ENCODE measurements at places on chromosomes 16 and 17.

DNA sequence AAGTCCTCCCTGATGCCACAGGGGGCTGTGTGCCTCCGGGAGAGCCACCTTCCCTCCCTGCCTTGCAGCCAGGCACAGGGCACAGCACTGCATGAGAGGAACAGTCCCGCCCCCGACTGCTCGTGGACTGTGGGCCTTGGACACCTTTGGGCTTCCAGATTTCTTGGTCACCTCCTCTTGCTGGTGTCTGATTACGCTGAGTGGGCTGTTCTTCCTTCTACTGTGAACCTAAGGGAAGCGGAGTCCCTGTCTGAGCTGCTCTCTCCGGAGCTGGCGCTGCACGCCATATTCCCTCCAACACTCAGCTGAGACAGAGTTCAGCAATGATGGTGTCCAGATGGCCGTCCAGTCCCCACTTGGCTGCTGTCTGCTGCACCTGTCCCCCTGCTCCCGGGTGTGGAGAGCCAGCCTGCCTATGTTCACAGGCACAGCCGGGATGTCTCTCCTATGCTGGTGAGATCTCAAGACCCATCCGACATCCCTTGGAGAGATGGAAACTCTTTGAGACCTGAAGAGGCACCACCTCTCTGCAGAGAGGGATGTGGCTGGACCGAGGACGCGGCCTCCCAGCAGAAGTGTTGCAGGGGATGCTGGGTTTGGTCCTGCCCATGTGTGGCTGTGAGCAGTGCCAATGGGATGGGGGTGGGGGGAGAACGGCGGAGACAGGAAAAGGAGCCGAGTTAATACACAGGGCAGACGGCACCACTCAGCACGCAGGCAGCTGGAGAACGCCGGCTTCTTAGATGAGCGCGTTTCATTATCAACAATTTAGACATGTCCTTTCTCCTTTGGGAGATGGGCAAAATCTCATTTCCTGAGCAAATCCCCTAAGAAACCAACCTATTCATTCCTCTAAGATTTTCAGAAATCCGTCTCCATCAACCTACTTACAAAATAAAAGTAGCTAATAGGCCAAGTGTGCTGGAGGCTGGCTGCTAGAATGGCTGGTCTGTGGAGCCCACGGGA is 171.9 kb downstream of the ENGASE start:
- no peak for DNase-seq

- no peak for DNase-seq
Observed at GRCh38 chr17:70050931-70051330, 24.1 kb upstream of the KCNJ16 start.

DNA sequence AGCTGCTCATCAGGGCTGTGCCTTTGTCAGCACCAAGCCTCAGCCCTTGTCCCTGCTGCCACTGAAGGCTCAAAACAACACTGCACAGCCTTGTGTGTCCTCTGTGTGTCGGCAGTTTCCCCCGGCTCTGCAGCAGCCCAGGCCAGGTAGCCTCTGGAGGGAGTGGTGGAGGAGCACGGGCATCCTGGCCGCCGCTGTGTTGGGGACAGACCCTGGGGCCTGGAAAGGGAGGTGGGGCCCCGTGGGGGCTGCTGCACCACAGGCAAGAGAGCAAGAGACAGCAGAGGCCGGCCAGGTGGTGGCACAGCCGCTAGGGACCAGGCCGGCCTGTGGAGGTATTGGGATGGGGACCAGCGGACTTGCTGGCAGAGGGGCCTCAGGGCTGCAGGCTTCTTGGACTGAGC is 96.9 kb upstream of the ZNF750 start:
- DNase-seq = no peak

GRCh38 chr17:69567130-69567529 is 152.6 kb downstream of the MAP2K6 start:
- DNase-seq = no peak

GRCh38 chr17:76382803-76383545 is 1.4 kb upstream of the SPHK1 start:
- DNase-seq = peak; percentile 70

- DNase-seq = no peak
Observed at GRCh38 chr17:39277110-39277509, 51.4 kb upstream of the STAC2 start.

DNA sequence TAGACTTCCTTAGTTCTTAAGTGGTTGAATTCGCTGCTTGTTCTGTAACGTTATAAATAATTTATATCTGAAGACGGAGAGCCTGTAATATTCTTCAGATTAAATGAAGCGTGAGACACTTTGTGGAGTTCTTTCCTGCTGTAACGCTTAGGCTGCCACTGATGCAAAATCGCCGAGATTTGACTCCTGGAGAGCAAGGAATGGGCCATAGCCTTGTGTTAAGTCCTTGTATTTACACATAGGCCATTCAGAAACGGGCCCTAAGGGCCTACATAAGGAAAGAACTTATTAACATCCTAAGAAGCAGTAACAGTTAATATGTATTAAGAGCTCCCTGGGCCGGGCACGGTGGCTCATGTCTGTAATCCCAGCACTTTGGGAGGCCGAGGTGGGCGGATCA is 936 bp downstream of the EMC6 start:
- DNase-seq = no peak

GRCh38 chr16:57049678-57050077 is 42.7 kb upstream of the CPNE2 start:
- no peak for DNase-seq

GRCh38 chr17:59839651-59840328 is 53.0 kb downstream of the TUBD1 start:
- peak; percentile 31 for DNase-seq

DNA sequence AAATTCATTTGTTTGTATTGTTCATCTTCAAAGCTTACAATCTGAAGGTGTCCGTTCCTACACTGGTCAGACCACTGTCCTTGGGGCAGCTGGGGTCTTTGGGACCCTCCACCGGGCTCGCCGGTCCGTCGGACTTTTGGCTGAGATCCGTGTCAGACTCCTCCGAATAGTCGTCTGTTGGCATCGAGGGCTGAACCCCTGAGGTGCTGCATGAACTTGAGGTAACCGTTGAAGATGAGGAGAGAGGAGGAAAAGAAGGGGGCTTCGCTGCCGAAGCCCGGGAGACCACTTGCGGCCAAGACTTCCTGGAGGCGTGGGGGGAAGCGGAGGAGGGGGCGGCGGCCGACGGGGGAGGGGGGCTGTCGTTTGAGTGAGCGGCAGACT is 260.8 kb downstream of the ZFHX3 start:
- DNase-seq = no peak

DNA sequence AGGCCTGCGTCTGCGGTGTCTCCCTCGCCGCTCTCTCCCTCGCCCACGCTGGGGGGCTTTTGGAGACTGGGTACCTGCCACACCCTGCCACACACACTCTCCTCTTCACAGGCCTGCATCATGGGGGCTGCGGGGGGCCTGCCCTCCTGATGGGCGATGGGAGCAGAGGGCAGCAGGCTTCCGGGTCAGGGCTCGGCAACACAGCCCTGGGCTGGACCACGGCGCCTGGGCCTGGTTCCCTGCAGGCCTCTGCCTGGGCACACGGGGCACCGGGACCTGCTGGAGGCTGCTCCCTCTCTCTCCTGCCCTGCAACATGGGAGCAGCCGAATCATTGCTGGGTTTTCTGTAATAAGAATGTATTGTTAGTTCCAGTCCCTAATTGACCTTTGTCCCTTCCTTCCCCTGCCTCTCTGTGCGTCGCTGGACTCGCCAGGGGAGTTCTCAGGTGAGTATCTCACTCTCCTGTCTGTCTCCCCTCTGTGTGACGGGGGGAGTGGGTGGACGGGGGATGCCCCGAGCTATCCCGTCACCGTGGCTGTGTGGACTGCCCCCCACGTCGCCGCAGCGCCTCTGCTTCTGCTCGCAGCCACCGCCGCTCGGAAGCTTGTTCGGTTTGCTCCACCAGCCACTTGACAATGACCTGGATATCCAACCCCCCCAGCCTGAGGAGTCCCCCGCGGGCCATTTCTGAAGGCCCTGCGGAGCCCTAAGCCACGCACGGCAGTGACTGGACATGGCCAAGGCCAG is 13.5 kb downstream of the NME3 start:
- no peak for DNase-seq

- DNase-seq = no peak
Observed at GRCh38 chr16:79698341-79698753, 97.8 kb upstream of the MAF start.

DNA sequence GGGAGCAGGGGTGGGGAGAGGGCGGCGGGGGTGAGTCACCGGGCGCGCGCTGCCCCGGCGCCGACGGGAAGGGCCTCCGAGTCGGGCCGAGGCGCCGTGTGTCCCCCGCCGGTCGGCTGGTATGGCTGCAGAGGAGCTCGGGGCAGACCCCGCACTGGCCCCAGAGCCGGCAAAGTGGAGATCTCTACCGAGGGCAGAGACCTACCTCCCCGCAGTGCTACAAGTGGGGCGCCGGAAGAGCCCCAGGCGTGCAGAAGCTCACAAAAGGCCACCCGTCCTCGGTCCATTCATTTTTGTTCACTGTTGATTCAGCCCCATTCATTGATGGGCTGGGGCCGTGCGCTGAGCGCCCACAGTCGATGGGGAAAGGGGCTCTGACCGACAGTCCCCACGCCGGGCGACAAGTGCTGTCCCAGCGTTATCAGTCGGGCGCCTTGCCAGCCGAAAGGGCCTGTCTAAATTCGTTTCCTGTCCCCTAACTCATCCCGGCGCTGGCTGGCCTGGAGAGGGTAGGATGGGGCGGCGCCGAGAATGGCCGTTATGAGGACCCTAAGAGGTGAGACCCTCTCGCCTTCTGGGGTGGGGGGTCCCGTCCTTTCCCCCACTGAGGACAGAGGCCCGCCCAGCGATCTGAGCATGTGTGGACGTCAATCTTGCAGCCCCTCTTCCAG is 709 bp upstream of the ENO3 start:
- peak; percentile 85 for DNase-seq

DNA sequence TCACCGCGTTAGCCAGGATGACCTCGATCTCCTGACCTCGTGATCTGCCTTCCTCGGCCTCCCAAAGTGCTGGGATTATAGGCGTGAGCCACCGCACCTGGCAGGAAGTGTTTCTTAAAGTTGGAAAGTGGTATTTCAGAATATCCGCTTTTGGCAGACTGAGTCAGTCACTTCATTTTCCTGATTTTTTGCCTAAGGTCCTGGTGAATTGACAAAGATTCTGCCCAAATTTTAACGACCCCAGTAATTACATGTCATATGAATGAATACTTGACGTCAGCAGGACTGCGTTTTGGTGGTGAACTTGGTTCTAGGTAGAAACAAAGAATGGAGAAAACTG is 4.5 kb upstream of the BRCA1 start:
- no peak for DNase-seq

- no peak for DNase-seq
Observed at GRCh38 chr16:47081115-47081514, 62.6 kb downstream of the NETO2 start.

DNA sequence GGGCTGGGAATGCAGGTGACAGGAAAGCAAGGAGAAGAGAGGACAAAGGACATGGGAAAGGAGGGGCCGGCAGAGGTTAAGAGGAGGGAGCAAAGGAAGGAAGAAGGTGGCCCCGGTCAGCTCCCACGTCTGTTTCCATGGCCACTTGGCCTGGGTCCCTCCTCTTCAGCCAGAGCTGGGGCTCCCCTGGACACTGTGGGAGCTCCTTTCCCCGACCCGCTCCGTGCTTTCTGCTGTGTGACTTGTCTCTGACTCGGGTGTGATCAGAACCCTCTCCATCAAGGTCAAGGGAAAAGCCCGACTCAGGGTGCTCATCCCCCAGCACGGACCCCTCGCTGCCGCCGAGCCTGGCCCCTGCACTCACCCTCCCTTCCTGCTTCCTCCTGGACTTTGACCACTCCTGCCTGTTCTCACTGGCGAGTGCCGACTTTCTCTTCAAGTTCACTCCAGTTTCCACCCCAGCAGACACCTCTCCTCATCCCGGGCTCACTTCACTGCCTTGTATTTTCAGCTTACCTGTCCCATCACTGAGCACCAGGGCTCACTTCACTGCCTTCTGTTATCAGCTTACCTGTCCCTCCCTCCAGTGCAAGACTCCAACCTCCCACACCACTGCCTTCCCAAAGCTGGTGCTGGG is 61.2 kb downstream of the MEAK7 start:
- DNase-seq = no peak

DNA sequence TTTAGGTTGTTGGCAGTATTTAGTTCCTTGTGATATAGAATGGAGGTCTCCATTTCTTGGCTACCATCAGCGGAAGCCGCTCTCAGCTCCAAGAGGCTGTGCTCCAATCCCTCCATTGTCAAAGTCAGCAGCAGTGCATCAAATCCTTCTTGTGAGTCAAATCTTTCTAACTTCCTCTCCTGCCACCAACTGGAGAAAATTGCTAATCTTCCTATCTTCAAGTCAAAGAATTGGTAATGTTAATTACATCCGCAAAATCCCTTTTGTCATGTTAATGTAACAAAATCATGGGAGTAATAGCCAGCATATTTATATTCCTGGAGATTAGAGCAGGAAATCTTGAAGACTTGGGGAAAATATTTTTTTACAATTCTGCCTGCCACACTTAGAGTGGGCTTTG is 436.4 kb upstream of the DYNLRB2 start:
- no peak for DNase-seq

- peak; percentile 57 for DNase-seq
Observed at GRCh38 chr17:37791447-37792399, 46.9 kb upstream of the HNF1B start.

- no peak for DNase-seq
Observed at GRCh38 chr17:8160224-8160577, 2.5 kb downstream of the VAMP2 start.

DNA sequence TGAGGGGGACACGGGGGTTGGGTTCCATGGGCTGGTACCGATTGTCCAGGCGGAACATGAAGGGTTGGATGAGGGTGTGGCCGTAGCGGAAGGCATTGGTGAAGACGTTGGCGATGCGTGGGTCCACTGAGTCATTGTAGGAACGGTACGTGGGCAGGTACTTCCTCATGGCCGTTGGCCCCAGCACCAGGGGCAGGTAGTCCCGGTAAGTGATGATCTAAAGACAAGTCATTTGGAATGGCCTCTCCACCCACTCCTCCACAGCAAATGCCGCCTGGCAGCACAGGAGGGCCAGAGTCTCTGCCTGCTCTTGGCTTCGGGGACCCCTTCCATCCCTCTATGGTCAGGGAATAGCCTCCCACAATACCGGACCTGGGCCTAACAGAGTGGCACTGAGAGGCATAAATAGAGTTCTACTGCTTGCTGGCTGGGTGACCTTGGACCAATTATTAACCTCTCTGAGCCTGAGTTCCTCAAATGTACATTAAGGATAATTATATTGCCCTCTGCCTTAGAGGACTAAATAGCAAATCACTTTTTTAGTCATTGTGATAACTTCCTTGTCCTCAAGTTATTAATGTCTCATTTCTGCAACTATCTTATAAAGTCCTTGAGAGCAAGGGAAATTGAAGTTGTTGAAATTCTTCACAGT is 7.2 kb downstream of the MPO start:
- DNase-seq = peak; percentile 61
